ENCODE measurements at places on chromosomes 5 and 9.
A peak's percentile ranks its signal among the peaks of the same experiment; 100 is the strongest.

- no peak for DNase-seq
Measured at GRCh38 chr5:170204202-170204601, 28.6 kb upstream of the C5orf58 start.

DNA sequence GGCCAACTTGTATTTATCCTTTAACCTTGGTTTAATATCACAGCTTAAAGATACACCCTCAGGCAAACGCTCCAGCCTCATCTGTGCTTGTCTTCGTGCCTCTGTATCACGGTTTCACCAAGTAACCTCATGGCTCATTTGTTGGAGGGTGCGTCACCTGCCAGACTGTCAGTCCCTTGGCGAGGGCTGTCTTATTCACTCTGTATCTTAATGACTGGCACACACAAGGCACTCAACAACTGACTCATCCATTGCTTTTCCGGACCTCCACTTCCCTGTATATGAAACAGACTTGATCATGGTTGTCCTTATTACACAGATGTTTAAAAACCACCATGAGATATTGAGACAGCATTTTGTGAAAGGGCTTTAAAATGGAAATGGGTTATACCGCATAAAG lies 28.0 kb downstream of the LCP2 start:
- peak; percentile 70 for DNase-seq

GRCh38 chr9:88745276-88746001 lies 210.5 kb downstream of the NXNL2 start:
- no peak for DNase-seq

DNA sequence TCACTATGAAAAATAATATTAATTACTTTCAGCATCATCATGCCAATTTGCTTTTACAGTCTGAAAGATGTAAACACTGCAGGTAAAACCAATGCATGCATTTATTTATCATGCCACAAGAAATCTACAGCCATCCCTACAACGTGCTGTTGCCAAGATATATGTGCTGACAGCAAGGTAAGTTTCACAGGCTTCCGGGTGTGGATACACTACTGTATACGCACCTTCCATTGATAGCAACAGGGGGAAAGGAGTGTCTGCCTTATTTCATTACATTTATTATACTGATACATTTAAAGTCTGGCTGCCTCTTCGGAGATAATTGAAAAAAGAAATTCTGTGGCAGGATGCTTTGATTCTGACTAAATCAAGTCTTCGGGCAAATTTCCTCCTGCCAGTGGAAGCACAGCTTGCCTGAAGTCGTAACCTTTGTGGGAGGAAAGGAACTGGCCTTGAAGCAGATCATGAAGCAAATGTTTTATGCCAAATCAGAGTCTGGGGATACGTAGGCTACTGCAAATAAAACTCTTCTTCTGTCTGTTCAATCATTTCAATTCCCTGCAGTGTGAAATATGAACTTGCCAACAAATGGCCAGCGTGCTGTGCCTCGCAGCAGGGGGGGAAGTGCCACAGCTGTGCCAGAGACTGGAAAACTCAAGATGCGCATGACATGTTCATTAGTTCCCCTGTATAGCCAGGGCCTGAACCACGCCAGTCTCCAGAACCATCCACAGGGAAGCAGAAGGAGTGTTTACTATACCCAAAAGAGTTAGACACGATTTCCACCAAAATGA lies 268.1 kb downstream of the EFNA5 start:
- no peak for DNase-seq

- no peak for DNase-seq
Measured at GRCh38 chr9:85658716-85659115, 83.0 kb downstream of the AGTPBP1 start.

- no peak for DNase-seq
Measured at GRCh38 chr9:38337181-38337580, 55.3 kb upstream of the ALDH1B1 start.

- DNase-seq: no peak
Measured at GRCh38 chr5:32686799-32687498, 24.2 kb upstream of the NPR3 start.

DNA sequence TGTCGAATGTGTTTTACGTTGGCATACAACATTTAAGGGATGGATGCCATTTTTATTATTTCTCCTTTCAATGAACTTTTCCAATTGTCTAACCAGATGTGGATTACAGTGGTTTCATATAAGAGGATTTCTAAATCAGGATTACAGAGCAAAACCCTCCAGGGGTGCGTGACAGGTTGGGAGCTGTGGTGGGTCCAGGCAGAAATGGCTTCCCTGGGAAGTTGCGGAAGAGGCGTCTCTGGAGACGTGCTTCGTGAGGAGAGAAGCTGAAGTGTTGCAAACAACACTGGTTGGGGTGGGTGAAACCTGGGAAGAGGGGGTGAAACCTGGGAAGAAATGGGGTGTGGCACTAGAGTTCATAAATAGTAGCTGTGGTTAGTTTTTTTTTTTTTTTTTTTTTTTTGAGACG lies 4.5 kb upstream of the RPL26L1 start:
- DNase-seq: no peak

GRCh38 chr5:96873449-96873848 lies 2.9 kb upstream of the ERAP2 start:
- no peak for DNase-seq

- no peak for DNase-seq
Measured at GRCh38 chr5:122673343-122673742, 101.5 kb upstream of the SNX2 start.

DNA sequence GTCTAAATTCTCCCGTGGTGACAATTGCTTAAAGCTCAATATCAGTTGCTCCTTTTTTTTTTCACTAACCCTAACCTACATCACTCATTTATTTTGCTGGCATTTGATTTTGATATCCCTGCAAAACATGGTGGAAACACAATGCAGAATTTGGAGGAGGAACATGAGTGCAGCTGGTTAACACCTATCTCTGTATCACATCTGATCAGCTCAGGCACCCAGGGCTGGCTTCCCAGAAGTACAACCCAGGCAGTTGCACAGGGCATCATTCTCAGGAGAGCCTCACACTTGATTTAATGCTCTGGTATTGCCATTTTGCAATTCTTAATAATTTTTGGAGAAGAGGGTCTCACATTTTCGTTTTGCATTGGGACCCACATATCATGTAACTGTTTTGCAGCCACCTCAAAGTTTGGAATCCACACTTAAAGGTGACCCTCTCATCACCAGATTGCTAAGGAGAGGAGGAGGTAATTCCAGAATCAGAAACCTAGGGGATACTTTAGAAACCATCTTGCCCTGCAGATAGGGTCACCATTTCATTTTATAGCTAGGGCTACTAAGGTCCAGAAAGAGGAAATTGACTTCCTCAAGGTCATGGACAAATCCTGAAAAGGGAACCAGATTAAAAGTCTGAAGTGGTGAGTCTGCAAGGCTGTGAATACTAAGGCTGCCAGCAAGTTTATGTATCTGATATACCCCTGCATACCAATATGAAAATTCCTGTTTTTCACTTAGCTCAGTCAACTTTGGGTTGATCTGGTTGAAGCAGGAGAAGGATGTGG lies 19.3 kb upstream of the ADAM19 start:
- DNase-seq: no peak

GRCh38 chr9:120702075-120702474 lies 12.2 kb downstream of the MEGF9 start:
- no peak for DNase-seq

DNA sequence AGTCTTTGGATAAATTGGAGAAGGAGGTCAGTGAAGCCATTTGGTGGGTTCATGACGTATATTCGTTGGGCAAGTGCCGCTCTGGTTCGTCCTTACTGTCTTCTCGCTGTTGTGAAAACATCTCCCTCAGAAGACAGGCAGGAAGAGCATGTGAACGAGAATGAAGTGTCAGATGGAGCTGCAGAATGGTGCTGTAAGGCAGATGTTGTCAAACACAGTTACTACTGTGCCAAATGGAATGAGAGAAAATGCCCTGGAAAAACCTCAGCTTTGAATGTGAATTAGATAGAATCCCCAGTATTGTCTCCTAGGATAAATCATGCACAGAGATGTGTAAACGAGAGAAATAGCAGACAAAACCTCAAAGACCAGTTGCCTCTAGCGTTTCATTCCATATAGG lies 121.5 kb downstream of the CAMK4 start:
- DNase-seq: no peak

DNA sequence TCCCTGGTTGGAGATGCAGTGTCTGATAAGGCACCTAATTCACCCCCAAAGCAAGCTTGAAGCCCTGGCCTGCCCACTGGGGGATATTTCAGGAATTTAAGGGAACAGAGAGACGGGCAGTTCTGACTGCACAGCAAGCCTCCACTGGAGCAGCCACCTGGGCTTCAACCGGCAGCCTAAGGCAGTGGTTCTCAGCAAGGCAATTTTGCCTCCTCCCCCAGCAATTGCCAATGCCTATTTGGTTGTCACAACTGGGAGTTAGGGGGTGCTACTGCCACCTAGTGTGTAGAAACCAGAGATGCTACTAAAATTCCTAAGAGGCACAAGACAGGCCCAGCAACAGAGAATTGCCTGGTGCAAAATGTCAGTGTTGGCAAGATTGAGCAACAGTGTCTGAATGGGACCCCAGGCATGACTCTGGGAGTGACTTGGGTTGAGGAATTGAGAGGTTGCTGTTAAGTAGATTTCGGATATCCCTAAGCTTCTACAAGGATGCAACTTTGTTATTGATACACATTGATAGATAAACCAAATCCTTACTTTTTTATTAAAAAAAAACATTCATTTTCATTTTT lies 58.7 kb upstream of the CTSL start:
- no peak for DNase-seq

- no peak for DNase-seq
Measured at GRCh38 chr5:179753971-179754370, 21.3 kb downstream of the MAML1 start.

- DNase-seq: no peak
Measured at GRCh38 chr5:159453209-159453608, 122.9 kb upstream of the IL12B start.

DNA sequence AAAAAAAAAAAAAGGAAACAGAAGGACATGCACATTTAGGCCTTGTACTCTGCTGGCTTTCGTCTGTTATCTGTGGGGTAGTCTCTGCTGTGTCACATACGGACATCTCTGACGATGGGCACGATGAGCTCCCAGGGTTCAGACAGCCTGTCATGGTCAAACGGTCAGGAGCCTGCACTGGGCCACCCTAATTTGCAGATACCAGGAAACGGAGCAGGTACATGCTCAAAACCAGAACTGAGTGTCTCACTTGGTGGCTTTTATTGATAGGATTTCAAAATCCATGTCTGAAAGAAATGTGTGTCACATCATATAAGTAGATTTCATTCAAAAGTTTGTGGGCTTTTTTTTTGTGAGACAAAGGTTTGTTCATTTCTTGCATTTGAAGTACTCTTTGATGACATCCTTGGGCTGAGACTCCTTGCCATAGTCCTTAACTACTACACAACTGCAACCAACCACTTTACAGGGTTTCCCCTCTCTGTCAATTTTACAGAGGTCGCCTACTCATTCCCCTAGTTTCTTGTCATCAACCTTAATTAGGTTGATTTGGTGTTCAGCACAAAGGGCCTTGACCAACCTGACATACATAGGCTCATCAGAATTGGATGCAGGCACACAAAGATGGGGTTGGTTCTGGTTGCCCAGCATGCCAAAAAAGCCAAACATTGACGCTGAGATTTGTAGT lies 9.0 kb downstream of the CKMT2 start:
- no peak for DNase-seq

GRCh38 chr5:51990241-51990640 lies 607.0 kb downstream of the ISL1 start:
- no peak for DNase-seq

DNA sequence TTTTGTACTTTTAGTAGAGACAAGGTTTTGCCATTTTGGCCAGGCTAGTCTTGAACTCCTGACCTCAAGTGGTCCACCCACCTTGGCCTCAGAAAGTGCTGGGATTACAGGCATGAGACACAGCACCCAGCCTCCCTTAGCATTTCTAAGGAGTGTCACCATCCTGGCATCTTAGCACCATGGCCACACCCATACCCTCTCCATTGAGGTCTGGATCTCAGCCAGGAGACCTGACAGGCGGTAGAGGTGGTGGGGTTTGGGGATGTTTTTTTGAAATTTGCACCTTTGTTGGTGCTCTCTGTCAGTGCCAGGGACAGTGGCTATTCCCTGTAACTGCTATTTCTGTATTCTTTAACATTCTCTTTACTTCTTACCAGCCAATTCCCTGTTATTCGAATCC lies 72.5 kb downstream of the TRIM36 start:
- DNase-seq: no peak

- DNase-seq: no peak
Measured at GRCh38 chr9:100673249-100673648, 95.4 kb downstream of the CAVIN4 start.

Data from CD4-positive, alpha-beta T cell treated with Interleukin-6 for 4 hours (primary cell).